ENCODE measurements at places on chromosomes 1 and 21.

GRCh38 chr1:56901716-56902115, 47.1 kb downstream of the C8A start:
- DNase-seq = no peak

DNA sequence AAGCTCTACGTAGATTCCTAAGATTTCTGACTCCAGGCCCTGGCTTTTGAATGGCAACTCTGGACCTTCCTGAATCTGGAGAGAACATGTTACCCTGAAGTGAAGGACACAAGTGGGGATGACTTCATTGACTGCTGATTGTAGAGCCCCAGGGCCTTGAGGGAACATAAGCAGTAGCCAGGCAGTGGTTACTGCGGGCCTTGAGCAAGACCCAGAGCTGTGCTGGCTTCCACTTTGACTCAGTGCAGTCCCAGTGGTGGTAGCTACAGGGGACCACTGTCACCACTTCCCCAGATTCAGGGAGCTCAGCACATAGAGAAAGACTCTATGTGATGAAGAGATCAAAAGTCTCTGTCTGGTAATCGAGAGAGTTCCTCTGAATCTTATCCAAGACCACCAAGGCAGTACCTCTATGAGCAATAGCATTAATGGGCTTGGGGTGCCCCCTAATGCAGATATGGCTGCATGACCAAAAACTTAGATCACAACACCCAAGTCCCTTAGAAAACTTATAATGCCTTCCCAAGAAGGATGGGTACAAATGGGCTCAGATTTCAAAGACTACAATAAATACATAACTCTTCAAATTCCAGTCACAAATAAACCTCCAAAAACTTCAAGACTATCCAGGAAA, 1278.3 kb downstream of the AMY1C start:
- no peak for DNase-seq

DNA sequence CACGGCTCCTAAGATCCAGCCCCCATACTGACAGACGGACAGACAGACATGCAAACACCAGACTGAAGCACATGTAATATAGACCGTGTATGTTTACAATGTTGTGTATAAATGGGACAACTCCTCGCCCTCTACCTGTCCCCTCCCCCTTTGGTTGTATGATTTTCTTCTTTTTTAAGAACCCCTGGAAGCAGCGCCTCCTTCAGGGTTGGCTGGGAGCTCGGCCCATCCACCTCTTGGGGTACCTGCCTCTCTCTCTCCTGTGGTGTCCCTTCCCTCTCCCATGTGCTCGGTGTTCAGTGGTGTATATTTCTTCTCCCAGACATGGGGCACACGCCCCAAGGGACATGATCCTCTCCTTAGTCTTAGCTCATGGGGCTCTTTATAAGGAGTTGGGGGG, 23.2 kb downstream of the TMEM53 start:
- no peak for DNase-seq

- no peak for DNase-seq
Measured at GRCh38 chr1:172544481-172545104, 11.6 kb downstream of the SUCO start.

- peak; percentile 55 for DNase-seq
Measured at GRCh38 chr1:160261556-160261892, 825 bp downstream of the DCAF8 start.

DNA sequence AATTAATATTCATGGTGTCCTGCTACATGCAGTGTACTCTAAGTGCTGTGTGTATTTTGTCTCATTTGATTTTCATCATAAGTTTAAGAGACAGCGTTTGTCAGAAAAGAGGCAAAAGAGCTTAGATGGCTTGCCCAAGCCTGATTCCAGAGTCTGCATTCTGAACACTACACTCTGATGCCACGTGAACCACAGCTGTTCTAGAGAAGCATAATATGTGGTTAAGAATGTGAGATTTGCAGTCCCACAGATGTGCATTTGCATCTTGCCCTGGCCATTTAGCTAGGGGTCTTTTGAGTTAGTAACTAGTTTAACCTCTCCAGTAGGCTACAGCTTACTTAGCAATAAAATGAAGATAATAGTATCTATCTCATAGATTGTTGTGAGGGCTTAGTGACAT, 9.2 kb upstream of the GADD45A start:
- no peak for DNase-seq

DNA sequence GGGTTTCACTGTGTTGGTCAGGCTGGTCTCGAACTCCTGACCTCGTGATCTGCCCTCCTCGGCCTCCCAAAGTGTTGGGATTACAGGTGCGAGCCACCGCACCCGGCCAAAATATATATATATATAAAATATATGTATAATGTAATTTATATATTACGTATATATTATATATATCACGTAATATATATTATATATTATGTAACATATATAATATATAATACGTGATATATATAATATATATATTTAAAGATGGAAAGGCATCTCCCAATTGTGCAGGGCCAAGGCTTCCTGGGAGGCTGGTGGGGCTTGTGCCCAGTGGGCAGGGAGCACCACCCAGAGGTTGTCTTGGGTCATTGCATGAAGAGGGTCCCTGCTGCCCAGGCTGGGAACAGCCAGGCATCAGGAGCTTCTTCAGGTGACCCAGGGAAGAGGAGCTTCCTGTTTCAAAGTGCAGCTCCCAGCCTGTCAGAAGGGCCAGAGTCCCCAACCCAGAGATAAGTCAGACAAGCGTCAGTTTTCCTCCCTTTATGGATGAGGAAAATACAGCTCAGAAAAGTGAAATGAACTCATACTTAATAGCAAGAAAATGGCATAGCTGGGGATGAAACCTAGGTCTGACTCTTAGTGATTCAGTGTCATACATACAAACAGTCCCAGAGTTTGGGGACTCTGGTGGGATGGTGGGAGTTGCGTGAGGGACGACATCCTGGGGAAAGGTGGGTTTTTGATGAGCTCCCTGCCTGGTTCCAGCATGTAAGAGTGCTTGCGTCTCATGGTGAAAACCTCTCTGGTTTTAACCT, 12.0 kb downstream of the UBE2Q1 start:
- peak; percentile 54 for DNase-seq

All from stimulated activated CD4-positive, alpha-beta T cell treated with anti-CD3 and anti-CD28 coated beads, Interleukin-2, amount 100 ng/mL, for 48 hours (primary cell).